Fibroblast of skin of right quadriceps (primary cell): ENCODE measurements at places on chromosomes 7 and 10.
A peak's percentile ranks its signal among the peaks of the same experiment; 100 is the strongest.

DNA sequence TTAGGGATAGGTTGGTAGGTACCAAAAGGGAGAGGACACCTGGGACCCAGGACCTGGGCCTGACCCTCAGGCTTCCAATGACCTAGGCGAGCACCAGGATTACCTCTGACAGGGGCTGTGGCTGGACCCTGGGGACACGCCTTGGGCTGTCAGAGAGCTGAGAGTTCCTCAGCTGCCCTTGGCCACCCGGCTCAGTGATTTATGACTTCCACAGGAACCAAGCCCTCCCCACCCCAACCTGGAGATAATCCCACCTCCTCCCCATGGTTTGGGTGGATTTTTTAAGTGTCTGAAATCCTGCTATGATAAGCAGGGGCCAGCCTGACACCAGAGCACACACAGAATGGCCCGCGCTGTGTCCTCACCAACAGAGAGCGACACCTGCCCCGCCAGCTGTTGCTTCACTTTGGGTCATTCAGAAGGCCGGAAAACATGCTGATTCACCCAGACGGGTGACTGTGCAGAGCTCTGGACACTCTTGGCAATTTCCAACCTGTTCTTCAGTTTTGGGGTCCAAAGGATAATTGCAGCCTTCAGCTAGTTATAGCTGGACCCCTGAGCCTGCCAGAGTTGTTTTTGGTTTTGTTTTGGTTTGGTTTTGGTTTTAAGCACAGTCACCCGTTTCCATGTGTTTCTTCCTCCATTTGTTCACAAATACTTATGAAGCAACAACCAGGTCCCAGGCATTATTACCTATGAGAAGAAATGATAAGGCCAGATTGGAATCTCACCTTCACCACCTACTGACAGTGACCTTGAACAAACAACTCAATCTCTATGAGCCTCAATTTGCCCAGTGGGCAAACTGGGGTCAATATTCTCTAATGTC, 78.2 kb downstream of the RAB11FIP2 start:
- DNase-seq, result no peak

DNA sequence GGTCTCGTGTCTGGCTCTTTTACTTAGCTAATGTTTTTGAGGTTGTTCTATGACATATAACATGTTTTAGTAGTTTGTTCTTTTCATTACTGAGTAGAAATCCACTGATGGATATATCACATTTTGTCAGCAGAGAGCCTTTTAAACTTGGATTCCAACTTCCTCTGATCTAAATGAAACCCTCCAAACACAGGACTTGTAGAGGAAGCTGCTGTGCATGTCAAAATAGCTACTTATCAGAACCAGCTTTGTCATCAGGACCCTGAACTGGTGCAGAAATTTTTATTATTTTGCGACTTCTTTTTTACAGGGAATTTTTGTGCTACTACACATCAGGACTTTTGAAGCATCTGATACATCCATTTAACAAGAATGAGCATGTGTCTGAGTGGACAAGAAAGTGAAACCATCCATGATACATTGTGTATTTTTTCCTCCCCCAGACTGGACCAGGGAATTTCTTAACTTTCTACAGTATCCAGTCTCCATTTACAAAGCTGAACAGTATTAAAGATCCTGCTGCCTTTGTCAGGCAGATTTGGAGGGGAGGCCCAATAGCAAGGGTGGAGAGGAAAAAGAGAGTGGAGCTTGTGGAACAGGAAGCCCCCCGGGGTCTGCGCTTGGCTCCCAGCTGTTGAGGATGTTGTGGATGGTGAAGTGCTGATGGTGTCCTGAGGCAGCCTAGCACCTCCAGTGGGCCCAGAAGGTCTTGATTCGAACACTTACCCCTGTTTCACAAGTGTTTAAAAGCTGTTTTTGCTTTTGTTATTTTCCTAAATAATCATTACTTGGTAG, 29.3 kb upstream of the MTPAP start:
- no peak for DNase-seq

DNA sequence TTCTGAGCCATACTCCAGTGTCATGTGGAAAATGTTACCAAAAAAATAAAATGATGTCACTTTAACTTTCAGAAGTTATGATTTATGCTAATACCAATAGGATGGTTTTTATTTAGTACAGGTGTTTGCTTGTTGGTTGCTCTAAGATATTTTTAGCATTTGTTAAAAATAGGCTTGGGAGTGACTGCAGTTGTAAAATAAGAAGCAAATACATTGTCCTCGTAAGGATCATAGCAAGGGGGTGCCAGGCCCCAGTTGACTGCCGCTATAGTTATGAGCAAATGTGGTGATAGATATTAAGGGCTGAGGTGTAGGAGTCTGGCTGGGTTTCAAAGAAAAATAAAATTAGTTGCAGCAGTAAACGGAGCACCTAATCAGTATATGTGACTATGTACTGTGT, 354.4 kb upstream of the BMPER start:
- no peak for DNase-seq

GRCh38 chr7:134845461-134845860, 66.0 kb downstream of the CALD1 start:
- DNase-seq, result no peak

- DNase-seq, result no peak
These were observed 72.2 kb upstream of the COL13A1 start for GRCh38 chr10:69729326-69730048.

- no peak for DNase-seq
These were observed 4.2 kb downstream of the IGFBP1 start for GRCh38 chr7:45892407-45893035.

GRCh38 chr10:12025591-12025990, 17.0 kb downstream of the UPF2 start:
- no peak for DNase-seq

DNA sequence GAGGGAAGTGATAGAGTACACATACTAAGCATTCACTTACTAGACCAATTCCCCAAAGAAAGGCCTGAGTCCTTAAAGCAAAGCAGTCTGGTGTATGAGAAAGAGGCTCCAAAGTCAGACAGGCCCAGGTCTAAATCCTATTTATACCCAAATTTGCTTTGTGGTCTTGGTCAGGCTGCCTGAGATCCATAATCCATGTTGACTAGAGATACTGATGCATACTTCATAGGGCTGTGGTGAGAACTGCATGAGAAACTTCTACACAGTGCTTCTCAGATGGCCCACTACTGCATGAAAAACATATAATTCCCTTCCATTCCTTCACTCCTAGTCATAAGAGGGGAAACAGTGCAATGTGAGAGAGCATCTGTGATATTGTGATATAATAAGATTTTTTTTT, 81.6 kb upstream of the SP4 start:
- DNase-seq, result no peak

DNA sequence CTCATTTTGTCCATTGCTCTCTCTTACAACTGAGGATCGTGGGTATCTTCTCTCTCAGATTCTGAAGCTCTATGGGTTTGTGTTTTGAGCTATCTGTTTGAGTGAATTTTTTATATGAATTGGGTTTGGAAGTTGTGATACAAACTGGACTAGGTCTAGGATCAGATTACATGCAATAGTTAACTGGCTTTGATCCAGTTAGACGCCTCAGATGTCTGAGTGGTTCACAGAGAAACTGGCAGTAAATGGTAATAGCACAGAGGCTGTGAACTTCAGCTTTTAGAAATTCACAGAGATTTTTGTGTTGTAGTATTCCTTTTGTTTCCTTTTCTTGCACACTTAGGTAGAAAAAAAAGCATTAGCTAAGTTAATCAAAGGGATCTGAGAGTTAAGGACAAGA, 12.7 kb upstream of the DNMBP start:
- peak; percentile 45 for DNase-seq

DNA sequence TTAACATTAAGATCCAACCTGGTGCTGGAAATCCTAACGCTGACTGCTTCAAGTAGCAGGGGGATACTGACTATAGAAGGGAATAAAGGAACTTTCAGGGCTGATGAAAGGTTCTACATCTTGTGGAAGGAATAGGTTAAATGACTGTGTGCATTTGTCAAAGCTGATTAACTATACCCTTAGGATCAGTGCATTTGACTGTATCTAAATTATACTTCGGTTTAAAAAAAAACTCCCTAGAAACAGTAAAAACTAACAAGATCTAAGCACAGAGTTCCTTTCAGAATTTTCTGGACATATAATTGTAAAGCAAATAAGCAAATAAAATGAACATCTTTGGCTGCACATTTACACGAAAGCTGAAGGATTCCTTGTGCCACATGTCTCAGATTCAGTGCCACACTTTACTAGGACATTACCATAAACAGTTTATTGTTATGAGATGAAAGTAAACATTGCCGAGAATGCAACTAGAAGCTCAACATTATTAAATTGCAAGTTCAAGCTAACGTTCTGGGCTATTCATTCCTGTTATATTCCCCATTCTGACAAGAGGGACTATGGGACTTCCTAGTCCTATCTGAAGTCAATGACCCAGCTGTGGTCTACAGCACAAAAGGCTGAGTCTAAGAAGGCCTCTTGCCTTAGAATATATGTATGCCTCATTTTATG, 20.7 kb downstream of the ANK3 start:
- DNase-seq, result no peak

- DNase-seq, result no peak
These were observed 259.9 kb upstream of the SP4 start for GRCh38 chr7:21167942-21168341.

GRCh38 chr7:142789441-142789840, 18.7 kb downstream of the PRSS2 start:
- no peak for DNase-seq

DNA sequence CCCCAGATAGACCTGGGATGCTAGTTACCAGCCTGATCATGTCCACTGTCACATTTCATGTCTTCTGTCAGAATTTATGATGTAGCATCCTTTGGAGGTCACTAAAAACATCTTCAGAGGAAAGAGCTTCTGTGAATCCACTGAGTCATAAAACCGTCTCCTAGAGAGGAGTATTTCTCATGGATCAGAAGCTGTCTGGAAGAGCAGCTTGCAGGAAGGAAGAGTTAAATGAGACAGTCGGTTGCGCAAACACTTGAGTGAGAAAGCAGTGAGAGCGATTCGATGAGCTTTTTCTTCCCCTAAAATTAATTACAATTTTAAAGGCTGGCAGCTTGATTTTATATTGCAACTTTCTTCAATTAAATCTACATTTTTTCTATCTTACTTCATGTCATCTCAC, 47.2 kb upstream of the WDR11 start:
- DNase-seq, result no peak

GRCh38 chr10:114931072-114931679, 6.8 kb upstream of the TRUB1 start:
- DNase-seq, result no peak

- DNase-seq, result peak; percentile 19
These were observed 46.2 kb downstream of the FAM53B start for GRCh38 chr10:124697837-124698544.

DNA sequence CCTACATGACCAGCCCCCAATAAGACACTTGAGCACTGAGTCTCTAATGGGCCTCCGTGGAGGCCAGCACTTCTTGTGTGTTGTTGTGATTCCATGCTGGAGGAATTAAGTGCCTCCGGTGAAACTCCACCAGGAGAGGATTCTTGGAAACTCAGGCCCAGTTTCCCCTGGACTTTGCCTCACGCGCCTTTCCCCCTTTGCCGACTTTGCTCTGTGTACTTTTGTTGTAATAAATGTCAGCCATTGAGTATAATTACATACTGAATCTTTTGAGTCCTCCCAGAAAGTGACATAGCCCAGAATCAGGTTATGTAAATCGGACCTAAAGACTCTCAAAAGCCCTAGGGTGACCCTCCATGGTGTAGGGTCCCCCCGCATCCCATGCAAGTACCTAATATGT, 82.4 kb downstream of the DLG5 start:
- no peak for DNase-seq

GRCh38 chr7:143255564-143255963, 7.7 kb upstream of the GSTK1 start:
- DNase-seq, result no peak

GRCh38 chr10:79163666-79163975, 94.9 kb downstream of the ZMIZ1 start:
- DNase-seq, result no peak

GRCh38 chr7:104206841-104207240, 972 bp downstream of the ORC5 start:
- no peak for DNase-seq

- DNase-seq, result no peak
These were observed 99.9 kb downstream of the LRRN3 start for GRCh38 chr7:111190804-111191203.

DNA sequence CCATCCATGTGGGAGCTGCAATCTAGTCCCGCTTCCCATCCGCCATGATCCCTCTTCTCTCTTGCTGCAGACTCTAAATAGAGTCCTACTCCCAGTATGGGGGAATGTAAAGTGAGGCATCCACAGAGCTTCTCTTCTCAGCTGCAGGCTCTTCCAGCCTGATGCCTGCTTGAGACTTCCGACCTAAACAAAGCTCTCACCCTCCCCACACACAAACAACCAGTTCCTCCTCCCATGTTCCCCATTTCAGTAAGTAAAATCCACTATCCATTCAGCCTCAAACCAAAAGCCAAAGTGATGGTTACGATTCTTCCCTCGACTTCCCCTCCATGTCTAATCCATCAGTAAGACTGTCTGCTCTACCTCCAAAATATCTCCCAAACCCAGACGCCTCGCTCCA, 108.2 kb upstream of the NFE2L3 start:
- no peak for DNase-seq

GRCh38 chr7:15433151-15433550, 128.7 kb downstream of the AGMO start:
- DNase-seq, result no peak

DNA sequence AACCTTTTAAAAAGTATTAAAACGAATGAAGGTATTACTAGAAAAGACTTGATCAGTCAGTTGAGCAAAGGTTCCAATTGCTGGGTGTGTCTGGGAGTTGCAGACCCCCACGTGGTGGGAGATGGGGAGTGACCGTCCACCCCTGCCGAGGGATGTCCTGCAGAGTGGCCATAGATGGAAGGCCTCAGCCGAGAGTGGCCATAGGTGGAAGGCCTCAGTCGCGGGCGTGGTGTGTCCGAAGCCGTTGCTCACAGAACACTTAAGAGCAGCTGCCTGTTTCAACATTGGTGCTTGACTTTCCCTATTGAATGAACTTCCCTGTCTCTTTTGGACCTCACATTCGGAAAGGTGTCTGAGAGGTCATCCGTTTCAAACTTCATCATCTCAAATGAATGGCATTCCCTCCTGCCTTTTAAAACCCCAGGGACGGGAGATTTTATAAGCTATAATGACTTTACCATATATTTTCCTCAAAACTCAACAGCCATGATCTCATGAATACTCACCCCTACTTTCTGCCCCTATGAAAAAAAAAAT, 69.4 kb downstream of the CAMK1D start:
- DNase-seq, result no peak
